ENCODE measurements at places on chromosomes 2 and 18. TPM values are rescaled to one million over a fixed set of nuclear protein-coding genes. Genes with fewer than 3 reads are reported as not detected.

GRCh38 chr18:75063196-75063595 lies 145.7 kb downstream of the PTGR3 start:
- DNase-seq, result no peak

DNA sequence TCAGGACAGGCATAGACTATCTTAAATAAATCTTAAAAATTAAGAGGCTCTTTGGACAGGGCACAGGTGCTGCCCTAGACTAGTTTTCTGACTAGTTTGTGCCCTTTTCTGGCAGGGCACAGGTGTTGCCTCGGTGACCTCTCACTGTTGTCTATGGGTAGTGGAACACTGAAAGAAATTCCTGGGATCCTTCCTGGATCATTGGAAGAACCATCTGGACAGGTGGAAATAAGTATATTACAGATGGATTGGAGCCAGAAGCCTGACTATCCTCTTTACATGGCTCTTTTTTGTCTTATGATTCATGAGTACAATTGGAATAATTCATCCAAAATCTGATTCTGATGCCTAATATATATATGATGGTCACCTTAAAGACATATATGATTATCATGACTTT lies 286.6 kb downstream of the RIT2 start:
- DNase-seq, result no peak

DNA sequence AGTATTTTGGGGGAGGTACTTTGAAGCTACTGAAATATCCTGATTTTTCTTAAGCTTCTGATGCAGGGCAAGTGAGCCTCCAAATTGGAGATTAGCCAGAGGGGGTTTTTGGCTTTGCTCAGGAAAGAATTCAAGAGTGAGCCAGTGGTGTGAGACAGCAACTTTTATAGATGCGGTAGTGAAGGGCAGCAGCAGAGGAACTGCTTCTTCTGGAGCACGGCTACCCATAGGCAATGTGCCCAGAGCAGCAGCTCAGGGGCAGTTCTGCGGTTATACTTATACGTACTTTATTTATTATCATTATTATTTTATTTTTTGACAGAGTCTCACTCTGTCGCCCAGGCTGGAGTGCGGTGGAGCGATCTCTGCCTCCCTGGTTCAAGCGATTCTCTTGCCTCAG lies 19.8 kb upstream of the NT5DC4 start:
- no peak for DNase-seq

DNA sequence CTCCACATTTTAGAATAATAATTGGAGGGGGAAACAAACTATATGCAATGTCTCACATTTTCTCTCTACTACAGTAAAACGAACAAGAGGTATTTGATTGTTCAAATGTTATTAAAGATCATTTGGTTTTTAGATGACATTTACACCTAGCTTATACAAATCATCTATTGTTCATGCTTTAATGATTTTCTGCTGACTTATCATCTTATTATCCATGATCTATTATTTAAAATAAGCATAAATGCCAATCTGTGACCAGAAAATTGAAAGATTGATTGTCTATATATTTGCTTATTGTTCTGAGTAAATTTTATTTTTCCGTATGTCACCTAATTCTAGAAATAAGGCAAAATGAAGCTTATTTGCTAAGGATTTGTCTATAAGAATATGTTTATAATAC lies 537.2 kb downstream of the KCNJ3 start:
- no peak for DNase-seq

DNA sequence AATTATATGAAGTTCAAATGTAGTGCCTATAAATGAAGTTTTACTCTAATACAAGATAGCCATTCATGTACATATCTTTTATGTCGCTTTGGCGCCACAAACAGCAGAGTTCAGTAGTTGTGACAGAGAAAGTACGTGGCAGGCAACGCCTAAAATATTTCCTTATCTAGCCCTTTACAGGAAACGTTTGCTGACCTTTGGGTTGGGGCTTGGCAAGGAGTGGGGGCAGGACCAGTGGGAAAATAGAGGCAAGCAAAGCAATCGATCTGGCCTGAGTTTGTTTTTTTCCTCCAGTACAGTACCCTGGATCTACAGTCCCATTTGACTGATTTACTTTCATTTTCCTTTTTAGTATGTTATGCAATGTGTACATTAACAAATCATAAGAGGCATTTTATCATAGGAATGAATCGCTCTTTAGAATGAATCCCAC lies 13.1 kb downstream of the CCDC68 start:
- no peak for DNase-seq

SCN1A gene
- not detected for polyA plus RNA-seq

ECEL1 gene
- polyA plus RNA-seq, result 41.9 TPM

KDM3A gene
- 23.3 TPM for polyA plus RNA-seq

GRCh38 chr2:106886916-106887758 lies 1.2 kb upstream of the ST6GAL2 start:
- DNase-seq, result no peak

TFPI gene
- polyA plus RNA-seq, result 31.5 TPM

DSEL gene
- polyA plus RNA-seq, result 3.1 TPM

SKOR2 gene
- polyA plus RNA-seq, result not detected

B3GNT7 gene
- polyA plus RNA-seq, result 4.8 TPM

CDCA7 gene
- polyA plus RNA-seq, result 0.96 TPM

PSMA8 gene
- polyA plus RNA-seq, result not detected

GRCh38 chr2:34050413-34050812 lies 451.3 kb upstream of the FAM98A start:
- no peak for DNase-seq

- DNase-seq, result no peak
These were observed 15.0 kb upstream of the ELOA2 start for GRCh38 chr18:47050468-47050867.

ANO7 gene
- polyA plus RNA-seq, result 0.87 TPM

DNA sequence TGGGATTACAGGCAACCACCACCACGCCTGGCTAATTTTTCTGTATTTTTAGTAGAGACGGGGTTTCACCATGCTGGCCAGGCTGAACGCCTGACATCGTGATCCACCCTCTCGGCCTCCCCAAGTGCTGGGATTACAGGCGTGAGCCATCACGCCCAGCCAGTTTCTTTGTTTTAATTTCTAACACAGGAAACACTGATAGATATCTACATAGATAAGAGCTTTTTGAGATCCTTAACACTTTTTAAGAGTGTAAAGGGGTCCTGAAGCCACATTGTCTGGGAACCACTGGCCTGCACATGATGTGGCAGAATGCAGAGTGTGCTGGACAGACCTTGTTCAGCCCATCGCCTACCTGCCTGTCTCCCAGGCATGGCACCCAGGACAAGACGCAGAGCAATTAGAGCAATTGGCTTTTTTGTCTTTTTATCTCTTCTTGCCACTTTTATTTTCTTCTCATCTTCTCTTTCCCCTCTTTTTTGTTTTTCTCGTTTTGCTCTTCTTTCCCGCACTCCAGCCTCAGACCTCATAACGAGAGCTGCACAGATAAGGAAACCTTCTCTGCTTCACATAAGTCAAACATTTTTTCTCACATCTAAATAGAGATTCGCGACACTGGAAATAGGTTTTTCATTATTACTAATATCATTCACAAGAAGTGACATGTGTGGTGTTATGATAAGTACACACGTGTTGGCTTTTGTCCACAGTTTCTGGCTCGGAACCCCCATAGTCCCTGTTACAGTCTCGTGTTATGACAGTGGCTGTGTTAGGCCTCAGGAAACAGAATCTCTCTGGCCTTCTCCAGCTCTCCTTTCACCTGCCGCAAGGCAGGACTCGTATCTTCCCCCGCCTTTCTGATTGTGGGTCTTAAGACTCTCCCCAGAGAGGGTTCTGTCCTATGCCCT lies 25.2 kb upstream of the GPR55 start:
- DNase-seq, result no peak

- DNase-seq, result no peak
These were observed 149.7 kb upstream of the ZNF236 start for GRCh38 chr18:76672627-76673026.

DNA sequence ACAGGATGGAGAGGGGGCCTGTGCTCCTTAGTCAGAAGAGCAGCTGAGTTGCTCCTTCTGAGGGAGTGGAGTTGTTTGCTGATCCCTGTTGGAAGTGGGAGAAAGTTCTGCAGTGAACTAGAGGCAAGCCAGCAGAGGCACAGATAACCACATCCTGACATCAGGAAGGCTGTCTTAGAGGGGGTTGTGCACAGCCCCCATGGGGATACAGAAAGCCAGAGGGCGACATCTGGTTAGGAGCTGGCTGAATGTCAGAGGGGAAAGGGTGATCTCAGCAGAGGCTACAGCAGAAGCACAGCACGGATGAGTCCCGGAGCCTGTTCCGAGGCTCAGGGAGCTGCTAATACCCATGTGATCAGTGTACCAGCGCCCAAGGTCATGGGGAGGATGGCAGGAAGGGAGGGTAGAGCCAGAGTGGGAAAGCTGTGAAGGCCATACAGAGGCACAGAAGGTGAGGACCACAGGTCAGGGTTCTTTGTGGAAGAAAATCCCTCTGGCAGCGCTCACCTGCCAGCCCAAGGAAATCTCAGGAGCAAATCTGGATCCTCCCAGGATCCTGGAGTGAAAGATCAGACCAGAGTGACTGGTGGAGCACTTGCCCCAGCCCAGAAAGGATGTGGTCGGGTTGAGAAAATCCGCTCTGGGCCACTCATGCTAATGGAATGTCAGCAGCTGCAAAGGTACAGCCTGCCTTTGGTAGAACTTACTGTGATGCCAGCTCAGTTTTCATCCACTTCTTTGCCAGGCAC lies 111.8 kb downstream of the STPG4 start:
- DNase-seq, result peak; percentile 77

KCNG2 gene
- polyA plus RNA-seq, result 0.10 TPM

DNA sequence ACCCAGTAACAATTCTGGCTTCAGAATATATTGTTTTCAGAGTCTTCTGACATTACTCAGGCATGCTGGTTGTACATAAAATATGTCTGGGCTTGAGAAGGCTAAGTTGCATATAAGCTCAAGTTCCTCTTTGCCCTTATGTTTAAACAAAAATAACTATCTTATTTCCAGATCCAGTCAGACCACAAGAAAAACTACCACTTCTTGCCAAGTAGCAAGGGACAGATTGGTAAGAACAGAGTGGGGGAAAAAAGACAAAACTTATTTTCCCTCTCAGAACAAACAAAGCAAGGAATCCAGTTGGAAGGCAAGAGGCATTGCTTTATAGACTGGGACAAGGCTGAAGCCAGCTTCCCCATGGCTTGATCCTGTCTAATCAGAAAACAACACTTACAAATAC lies 1036.7 kb upstream of the CELF4 start:
- DNase-seq, result no peak

DNA sequence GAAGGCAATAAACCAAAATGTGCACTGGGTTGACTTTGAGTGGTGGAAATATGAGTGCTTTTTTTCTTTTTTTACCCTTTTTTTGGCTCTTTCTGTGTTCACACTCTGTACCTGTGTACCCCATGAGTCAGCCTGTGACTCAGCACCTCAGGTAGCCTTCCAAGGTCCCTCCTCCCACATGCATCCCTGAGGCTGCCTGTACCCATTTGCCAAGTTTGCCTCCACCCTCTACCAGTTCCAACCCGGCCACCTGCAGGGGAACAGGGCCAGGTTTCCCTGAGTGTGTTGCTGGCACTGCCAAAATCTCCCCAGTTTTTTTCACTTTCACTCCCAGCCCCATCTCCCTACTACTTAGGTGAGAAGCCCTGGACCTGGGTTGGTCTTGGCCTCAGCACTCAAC lies 14.0 kb downstream of the CXCR1 start:
- no peak for DNase-seq

CFAP221 gene
- polyA plus RNA-seq, result 2.4 TPM

DNA sequence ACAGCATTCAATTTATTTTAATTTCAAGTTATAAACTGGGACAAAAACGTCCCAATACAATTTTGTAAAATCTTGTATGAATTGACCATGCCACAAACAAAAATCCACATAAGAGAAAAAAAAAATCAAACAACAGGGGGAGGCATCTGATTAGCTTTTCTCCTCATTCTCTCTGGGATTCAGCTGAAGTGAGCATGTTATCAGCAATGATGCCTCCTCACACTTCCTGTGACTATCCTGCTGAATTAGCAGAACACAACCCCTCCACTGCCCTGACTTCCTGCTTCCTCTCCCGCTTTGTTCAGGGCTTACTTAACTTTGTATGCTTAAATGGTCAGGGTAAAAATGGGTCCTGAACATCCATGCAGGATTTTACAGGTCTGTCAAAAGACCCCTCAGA lies 132.2 kb upstream of the ITGB6 start:
- peak; percentile 30 for DNase-seq

MEX3C gene
- polyA plus RNA-seq, result 40.5 TPM

- DNase-seq, result no peak
These were observed 196.7 kb downstream of the SH3BP4 start for GRCh38 chr2:235148201-235149170.

- DNase-seq, result no peak
These were observed 77.0 kb downstream of the KYNU start for GRCh38 chr2:142954493-142954892.

FBXO36 gene
- 2.9 TPM for polyA plus RNA-seq

KCNE4 gene
- 7.5 TPM for polyA plus RNA-seq

DNA sequence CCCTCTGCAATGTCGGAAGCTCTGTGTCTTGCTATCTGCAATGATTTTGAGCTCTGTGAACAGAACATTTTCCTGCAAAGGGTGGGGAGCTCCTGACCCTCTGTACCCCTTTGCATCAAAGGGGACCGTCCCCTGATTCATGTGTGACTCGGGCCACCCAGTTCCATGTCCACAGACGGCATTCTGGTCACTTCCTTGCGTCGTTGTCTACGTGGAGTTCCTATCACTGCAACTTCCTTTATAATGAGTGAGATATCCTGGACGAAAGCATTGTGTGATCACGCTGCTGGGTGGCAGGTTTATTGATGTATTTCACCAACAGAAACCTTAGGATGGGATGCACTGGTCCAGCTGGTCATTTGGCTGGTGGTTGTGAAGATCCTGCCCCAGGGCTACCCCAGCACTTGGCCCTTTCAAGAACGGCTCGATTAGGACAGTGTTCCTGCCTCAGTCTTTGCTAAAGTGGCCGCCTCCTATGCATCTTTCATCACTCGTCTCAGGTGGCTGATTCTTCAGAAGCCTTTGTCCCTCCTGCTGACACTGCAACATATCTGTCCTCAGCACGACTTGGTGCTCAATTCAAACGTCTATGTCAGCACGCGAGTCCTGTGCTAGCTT lies 202.7 kb downstream of the ACKR3 start:
- no peak for DNase-seq

RGPD4 gene
- not detected for polyA plus RNA-seq

DNA sequence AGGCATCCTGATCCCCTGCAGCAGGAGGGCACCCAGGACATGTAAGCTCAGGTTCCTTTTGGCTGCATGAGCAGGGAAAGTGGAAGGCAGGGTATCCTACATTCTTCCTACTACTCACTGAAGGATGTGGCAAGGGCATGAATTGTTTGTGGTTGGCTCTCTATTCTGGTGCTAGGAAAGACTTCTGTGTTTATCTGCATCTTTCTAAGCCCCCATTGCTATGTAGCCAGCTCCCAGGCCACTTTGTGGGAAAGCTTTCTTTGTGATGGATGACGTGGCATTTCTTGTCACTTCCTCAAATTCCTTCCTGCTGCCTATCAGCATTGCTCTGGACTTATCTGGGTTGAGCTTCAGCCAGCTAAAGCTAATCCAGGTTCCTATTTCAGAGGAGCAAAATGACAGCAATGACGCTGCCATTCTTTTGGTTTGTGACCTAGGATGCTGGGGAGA lies 46.2 kb downstream of the MEIS1 start:
- no peak for DNase-seq

LBX2 gene
- 0.15 TPM for polyA plus RNA-seq

- no peak for DNase-seq
These were observed 25.7 kb upstream of the RNU4ATAC start for GRCh38 chr2:121505005-121505404.

Measured in ovary (tissue), 10 donors.